ENCODE measurements at places on chromosomes 1 and 21.

DNA sequence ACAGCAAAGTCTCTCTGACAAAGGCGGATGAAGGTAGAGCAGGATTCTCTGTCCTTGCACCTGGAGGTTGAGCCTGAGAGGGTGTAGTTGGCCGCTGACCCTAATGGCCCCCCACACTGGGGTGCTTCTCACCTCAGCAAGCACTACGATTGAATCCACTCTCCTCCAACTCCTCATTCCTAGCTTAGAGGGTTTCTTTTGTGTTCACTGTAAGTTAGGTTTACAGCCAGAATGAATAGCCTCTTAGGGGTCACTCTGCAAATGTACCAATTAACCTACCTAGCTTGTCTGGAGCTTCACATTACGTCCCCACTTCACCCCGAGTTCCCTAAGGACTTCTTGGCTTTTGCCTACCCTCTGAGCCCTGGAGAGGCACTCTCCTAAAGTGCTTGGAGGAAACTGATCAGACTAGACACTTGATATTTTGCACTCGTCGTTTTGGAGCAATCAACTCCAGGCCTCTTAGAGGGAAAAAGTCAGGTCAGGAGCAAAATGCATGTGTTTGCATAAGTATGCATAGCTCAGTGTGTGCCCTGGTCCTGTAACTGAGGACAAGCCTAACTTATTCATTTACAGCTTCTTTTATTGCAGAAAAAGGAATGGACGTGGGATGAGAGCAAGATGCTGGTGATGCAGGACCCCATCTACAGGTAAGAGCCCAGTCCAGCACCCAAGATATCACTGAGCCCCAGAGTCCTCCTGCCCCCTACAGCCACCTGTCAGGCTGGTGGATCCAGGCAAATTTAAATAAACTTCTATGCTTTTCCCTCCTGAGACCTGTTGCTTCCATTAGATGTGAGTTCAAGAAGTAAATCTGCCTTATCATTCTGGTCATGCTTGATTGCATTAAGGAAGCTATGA lies 76.4 kb downstream of the SPATA46 start:
- DNase-seq: no peak

DNA sequence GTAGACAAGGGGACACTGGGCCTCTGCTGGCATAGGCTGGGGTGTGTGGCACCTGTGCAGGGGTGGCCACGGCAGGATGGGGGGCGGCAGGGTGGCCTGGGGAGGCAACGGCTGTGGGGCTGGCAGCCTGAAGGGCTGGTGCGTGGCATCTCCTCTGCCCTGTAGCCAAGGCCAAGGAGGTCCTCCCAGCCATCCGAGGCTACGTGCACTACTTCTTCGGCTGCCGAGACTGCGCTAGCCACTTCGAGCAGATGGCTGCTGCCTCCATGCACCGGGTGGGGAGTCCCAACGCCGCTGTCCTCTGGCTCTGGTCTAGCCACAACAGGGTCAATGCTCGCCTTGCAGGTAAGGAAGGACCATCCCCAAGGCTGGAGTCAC lies 36.0 kb upstream of the LHX4 start:
- DNase-seq: no peak

- DNase-seq: no peak
Measured at GRCh38 chr1:181647314-181648035, 164.2 kb downstream of the CACNA1E start.

DNA sequence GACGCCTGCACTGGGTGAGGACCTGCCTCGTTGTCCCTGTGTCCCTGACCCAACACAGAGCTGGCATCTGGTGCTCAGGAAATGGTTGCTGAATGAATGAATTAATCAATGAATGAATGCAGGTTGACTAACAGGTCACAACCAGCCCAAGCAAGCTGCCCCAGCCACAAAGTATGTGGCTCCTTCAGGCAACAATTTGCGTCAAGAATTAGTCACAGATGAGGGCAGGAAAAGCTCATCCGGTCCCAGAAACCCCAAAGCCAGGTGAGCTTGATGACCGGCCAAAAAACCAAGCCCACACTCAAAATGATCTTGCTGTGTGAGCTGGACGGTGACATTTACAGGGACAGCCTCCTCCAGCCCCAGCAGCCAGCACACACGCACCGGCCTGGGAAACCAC lies 40.6 kb upstream of the GPR153 start:
- DNase-seq: no peak

- DNase-seq: no peak
Measured at GRCh38 chr21:44994047-44994694, 54.3 kb downstream of the SLX9 start.

GRCh38 chr1:207647671-207648333 lies 2.9 kb downstream of the CR1L start:
- DNase-seq: no peak

DNA sequence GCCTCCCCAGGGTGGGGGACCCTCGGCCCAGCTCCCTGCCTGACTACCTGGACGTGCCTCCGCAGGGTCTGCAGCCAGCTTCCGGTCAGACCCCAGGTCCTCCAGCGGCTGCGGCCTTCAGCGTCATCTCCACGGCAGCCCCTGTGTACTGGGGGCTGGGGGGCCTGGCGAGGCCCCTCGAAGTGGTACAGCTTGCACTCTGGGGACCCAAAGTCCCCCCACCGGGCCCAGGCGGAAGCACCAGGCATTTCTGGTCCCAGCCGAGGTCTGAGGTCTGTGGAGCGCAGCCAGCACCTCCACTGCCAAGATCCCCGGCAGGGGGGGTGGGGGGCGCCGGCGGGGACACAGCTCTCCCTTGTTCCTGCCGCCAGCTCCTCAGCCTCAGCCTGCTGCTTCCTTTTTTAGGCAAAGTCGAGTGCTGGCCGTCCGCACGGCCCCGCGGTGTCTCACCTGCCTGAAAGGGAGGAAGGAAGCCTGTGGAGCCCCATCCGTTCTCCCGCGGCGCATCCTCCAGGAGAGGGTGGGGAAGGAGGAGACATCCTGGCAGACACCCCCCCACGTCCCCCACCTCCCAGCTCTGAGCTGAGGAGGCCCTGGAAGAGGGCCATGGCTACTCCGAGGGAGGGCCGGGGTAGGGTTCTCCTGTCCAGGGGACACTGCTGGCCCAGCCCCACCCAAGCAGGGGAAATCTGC lies 1.2 kb upstream of the VWA1 start:
- peak; percentile 43 for DNase-seq

GRCh38 chr1:168178227-168178637 lies 530 bp upstream of the TIPRL start:
- DNase-seq: no peak

GRCh38 chr1:31924839-31925238 lies 13.3 kb downstream of the PTP4A2 start:
- no peak for DNase-seq

GRCh38 chr1:5768014-5768413 lies 224.2 kb downstream of the NPHP4 start:
- DNase-seq: no peak

DNA sequence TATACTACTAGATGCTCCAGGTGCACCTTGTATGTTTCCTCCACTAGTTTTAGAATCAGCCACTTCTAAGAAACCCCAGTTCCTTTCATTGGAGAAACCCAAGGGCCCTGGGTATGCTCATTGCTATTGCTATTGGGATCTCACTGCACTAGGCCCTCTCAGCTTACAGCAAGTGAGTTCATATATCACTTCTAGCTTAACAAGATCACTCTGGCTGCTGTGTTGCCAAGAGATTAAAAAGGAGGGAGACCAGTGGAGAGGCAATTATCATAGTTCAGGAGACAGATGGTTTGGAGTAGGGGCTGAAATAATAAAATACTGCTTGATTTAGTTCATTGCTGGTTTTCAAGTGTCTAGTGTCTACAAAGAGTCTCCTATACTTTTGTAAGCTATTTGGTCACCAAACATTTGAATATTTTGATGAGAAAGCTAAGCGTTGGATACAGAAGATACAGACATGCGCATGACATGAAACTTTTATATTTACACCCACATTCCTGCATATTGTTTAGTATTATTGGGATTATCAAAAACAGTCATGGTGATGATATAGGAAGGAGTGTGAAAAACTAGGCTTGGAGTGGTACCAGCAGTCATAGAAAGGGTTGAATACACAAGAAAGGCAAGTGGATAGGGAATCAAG lies 671.9 kb downstream of the ADGRL2 start:
- no peak for DNase-seq

DNA sequence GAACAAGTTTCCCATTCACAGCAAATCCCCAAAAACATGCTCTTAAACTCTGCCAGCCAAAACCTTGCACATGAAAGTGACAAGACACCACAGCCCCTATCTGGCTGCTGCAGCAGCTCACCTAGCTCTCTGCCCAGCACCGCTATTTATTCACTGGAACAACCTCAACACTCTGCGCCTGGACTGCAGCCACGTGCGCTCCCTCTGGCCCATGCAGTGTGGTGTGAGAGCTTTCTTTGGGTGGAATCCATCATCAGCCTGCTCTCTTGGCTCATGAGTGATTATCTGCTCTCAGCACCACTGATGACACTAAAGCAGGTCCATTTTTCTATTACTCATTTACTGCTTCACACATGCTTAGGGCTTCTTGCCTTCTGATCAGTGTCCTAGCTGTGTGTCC lies 11.4 kb downstream of the KCNJ6 start:
- no peak for DNase-seq

- peak; percentile 53 for DNase-seq
Measured at GRCh38 chr1:53176452-53177208, 20.0 kb upstream of the CPT2 start.

- DNase-seq: no peak
Measured at GRCh38 chr1:237509748-237510147, 381.0 kb downstream of the ZP4 start.

- no peak for DNase-seq
Measured at GRCh38 chr1:40976952-40977690, 2.4 kb upstream of the CTPS1 start.

DNA sequence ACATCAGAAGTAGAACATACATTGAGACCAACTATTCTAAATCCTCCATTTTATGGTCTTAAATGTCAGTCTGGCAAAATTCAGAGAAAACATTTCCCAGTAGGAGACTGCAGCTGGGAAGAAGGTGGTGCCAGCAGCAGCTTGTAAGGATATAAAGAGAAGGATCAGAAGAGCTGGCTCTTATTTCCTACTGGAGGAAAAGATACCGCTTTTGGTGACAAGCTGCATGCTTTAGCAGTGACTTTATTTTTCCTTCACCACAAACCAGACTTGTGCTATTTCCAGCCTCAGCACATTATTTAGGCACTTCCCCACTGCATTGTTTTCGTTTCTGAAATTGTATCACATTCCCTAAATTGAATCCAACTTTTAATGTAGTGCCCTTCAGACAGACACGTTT lies 28.4 kb downstream of the RNF11 start:
- DNase-seq: no peak

GRCh38 chr21:43826623-43826974 lies 37.2 kb downstream of the RRP1 start:
- no peak for DNase-seq

DNA sequence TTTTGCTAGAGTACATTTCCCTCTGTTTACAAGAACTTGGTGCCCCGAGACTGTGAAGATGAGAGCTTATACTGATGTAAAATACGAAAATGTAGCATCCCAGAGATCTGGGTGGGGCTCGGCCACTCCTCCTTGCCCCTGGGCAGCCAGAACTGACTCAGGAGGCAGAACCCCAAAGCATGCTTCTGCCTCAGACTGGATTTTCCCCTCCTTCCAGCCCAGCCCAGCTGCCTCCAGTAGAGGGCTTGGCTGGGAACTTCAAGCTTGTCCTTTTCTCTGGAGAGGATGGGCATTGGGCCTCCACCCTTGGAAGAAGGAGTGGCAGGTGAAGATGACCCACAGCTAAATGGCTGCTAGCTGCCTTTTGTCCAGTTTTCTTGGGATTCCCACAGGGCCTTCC lies 24.3 kb upstream of the BTG2 start:
- no peak for DNase-seq

- no peak for DNase-seq
Measured at GRCh38 chr1:116457946-116458604, 85.0 kb downstream of the ATP1A1 start.

- DNase-seq: no peak
Measured at GRCh38 chr21:16535626-16536025, 805.8 kb downstream of the USP25 start.

- DNase-seq: no peak
Measured at GRCh38 chr1:21867451-21867996, 55.5 kb downstream of the LDLRAD2 start.
